ENCODE measurements at places on chromosomes 16 and 17. TPM values are rescaled to one million over a fixed set of nuclear protein-coding genes. Genes with fewer than 3 reads are reported as not detected.

CSH2 gene
- total RNA-seq, result not detected

ZNF267 gene
- total RNA-seq, result 5.6 TPM

SNX20 gene
- total RNA-seq, result 1.9 TPM

ZNF598 gene
- total RNA-seq, result 42.0 TPM

EPX gene
- not detected for total RNA-seq

TANC2 gene
- 3.1 TPM for total RNA-seq

CMTM4 gene
- 8.1 TPM for total RNA-seq

PRSS33 gene
- total RNA-seq, result not detected

AIPL1 gene
- total RNA-seq, result not detected

ZNF785 gene
- 5.9 TPM for total RNA-seq
